HuH-7.5 (cell line): ENCODE measurements at places on chromosomes 3 and 15.

GRCh38 chr3:52184690-52185089 lies 13.3 kb upstream of the ALAS1 start:
- DNase-seq, result no peak

- DNase-seq, result no peak
Observed at GRCh38 chr3:861721-862120, 231.1 kb upstream of the CNTN6 start.

DNA sequence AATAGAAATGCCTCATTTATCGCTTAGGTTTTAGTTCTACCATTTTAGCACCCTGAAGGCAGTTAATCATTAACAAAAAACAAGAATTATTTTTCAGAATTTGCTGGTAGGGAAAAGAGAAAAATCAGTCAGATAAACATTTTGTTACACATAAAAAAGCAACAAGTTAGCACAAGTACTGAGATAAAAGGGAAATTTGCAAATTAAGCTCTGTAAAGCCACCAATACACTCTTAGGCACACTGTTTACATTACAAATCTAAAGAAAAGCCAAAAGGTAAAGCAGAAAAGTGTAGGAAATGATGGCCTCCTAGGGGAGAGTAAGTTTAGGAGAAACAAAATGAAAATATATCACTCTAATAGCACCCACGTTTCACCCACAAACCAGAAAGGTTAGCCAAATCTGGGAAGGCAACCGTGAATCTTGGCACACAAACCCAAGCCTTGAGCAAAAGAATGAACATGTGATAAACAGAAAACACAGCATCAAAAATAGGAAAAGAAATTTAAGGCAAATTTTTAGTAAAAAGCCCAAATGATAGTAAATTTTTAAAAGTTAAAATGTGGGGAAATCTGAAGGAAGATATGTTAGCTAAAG lies 1.6 kb upstream of the SATB1 start:
- DNase-seq, result no peak

- DNase-seq, result no peak
Observed at GRCh38 chr3:116200956-116201690, 244.2 kb downstream of the LSAMP start.

GRCh38 chr3:19816631-19817030 lies 117.4 kb downstream of the EFHB start:
- no peak for DNase-seq
